ENCODE measurements at places on chromosomes 6 and 20.
A peak's percentile ranks its signal among the peaks of the same experiment; 100 is the strongest.

GRCh38 chr6:11473008-11473740, 64.4 kb upstream of the TMEM170B start:
- no peak for DNase-seq

DNA sequence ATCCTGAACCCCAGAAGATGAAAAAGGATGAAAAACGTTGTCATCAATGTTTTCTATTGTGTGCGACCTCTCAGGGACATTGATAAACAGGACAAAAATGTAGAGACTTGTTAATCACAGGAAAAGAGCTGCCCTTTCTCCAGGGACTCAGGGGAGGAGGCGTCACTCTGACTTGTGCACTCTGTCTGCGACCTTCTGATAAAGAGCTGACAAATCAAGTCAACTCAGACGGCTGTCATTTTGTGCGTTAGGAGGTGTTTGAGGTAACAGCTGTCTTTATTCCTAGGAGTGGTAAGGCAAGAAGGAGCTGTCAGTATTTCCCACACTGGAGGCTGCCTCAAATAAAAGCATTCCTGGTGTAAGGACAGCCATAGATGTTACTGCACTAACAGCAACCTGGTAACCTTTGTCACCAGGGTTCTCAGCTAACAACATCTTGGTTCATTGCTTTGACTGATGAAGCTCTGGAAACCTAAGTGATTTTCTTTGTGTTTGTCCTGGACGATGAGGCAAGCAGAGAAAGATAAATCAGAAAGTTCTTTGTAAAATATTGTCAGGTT, 38.6 kb upstream of the NXT1 start:
- DNase-seq, result no peak

DNA sequence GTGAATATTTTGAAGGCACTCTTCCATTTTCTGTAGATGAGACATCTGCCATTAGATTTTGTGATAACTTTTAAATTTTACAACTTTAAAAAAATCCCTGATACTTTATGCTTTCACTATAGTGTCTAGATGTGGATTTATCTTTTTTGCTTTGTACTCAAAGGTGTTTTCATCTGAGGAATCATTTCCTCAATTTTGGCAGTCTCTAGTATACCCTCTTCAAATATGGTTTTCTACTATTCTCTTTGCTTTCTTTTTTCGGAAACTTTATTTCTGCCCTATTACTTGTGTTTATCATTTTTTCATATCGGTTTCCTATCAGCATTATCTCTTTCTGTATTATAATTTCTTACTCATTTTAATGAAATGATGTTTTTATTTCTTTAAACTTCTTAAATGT, 62.2 kb downstream of the SLX4IP start:
- DNase-seq, result no peak

DNA sequence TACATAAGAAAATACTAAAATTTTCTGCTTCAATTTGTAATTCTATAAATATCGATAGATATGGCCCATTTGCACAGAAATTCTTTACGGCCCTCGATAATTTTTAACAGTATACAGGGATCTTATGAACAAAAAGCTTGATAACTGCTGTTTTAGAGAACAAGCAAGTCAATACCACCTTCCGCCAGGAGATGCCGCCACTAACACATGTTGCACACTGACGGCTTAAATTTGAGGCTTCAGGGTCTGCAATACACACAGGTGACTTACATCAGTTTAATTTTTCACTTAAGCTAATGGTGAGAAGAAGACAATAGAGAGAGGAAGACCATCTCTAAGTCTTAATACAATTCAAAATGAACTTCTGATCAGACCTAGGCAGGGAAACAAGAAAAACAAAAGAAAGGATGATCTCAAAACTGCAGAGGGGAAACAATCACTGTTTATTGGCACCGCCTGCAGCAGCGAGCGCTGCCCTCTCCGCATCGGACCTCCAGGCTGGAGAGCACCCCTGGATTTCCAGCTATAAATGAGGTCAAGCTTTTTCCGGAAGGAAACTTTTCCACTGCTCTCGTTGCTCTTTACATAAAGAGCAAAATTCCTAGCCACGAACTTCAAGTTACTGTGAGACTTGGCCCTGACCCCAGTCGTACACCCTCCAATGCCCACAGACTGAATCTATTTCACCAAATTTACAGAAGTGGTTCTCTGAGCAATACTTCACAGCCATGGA, 53.9 kb downstream of the OTOR start:
- peak; percentile 58 for DNase-seq

- DNase-seq, result no peak
Observed at GRCh38 chr6:41643899-41644269, 5.6 kb downstream of the MDFI start.

DNA sequence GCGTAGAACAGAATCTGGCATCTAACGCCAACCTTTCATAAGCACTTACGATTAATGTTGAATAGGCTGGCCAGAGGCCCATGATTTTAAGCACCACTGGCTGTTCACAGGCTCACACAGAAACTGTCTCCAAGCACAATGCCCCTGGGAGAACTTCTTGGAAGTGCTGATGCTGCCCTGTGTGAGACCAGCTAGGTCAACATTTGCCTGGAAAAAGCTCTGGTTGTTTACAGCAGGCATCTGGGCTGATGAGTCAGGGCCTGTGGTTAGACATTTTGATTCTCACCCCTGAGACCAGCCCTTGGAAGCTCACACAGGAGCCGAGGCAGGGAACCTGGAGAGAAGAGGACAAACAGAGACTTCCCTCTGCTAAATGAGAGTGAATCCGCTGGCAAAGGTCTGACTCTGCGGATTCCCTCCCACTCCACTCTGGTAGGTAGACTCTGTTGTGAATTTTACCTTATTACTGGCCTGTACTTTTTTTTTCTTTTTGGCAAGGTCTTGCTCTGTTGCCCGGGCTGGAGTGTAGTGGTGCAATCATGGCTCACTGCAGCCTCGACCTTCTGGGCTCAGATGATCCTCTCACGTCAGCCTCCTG, 6.8 kb upstream of the SULF2 start:
- DNase-seq, result no peak

- DNase-seq, result no peak
Observed at GRCh38 chr6:131134980-131135243, 355 bp upstream of the AKAP7 start.

- no peak for DNase-seq
Observed at GRCh38 chr20:39983655-39984054, 705.4 kb downstream of the MAFB start.

GRCh38 chr6:96834070-96834469, 3.2 kb downstream of the GPR63 start:
- no peak for DNase-seq

- DNase-seq, result no peak
Observed at GRCh38 chr6:71983131-71983530, 96.8 kb downstream of the RIMS1 start.

DNA sequence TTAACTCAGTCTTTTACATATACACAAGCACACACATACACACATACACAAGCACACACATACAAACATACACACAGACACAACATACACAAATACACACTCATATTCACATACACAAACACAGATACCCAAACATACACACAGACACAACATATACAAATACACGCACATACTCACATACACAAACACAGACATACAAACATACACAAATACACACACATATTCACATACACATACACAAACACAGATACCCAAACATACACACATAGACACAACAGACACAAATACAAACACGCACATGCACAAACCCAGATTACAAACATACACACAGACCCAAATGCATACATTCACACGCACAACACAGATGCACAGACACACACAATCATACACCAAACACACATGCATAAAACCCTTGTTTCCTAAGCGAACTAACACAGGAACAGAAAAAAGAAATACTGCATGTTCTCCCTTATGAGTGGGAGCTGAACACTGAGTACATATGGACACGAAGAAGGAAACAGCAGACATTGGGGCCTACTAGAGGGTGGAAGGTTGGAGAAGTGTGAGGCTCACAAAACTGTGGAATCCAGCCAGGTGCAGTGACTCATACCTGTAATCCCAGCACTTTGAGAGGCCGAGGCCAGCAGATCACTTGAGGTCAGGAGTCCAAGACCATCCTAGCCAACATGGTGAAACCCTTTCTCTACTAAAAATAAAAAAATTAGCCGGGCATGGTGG, 34.2 kb downstream of the PIM1 start:
- DNase-seq, result no peak

DNA sequence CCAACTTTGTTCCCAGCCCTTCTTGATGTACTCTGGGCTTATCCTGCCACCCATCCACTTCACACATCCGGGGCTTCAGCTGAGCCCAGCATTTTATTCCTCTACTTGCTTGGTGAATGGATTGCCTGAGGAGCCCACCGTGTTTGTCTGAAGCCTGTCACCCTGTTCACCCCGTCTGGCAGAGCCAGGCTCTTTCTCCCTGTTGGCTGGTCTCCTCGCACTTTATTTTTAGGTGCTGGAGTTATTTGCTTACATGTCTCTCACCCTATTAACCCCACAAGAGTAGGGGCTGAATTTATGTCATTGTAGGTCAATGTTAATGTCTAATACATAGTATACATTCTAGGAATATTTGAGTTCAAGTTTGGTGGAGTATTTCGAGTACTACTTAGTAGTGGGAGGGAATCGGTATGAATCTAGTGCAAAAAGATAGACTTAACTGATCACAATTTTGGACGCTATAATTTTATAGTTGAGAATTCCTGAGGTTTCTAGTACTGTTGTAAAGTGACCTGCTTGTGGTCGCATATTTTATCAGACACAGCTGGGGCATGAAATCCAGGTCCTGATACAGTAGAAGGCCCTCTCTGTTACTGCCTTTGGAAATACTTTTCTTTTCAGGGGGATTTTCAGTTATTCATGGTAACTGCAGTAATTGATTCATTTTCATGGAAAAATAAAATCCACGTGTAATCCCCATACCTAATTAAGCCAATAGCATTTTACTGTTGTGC, 10.8 kb downstream of the JARID2 start:
- no peak for DNase-seq

DNA sequence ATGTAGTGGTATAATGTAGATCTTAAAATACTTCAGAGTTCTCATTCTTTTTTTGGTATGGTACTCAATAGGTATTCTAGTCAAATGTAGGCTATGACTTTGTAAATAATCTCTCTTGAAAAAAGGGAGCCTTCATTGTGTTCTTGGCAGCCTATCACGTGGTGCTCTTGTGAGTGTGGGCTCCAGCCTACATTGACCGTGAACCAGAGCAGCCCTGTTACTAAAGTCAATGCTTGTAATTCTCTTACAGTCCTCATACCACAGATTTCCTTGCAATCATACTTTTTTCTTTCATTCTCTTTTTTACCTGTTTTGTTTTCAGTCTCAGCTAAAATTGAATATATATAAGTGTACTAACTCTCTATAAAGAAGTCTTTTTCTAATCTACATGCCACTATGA, 31.1 kb downstream of the ARID1B start:
- no peak for DNase-seq

- no peak for DNase-seq
Observed at GRCh38 chr6:84687431-84687830, 77.0 kb downstream of the TBX18 start.

DNA sequence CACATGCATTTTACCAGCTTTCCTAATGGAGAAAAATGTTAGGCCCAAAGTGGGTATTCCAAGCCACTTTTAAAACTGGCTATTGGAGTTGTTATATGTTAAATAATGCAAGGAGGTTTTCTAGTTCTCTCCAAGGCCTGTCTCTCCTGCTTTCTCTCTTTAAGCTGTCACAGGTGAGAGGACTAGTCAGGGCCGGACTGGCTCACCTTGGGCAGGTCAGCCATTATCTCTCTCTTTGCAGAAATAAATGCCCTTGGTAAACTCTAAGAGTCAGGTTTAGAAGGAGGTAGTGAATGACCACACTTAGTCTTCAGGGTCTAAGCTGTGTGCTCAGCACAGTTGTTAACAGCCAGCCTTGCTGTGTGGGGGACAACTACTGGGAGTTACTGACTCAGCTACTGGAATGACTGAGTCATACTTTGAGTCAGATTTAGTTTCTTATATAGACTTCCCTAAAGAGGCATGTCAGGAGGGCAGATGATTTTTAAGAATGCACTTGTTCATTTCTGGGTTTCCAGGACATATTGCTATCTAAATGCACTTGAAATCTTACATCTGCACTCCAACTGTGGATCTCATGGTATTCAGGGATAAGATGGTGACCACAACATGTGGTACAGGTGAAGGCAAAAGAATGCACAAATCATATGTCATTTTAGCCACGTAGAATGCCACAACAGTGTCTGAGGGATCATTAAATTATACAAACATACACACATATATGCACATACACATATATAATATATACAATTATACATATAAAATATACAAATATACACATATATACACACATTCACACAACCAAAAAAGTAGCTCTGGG, 719.4 kb downstream of the EPM2A start:
- DNase-seq, result peak; percentile 86

DNA sequence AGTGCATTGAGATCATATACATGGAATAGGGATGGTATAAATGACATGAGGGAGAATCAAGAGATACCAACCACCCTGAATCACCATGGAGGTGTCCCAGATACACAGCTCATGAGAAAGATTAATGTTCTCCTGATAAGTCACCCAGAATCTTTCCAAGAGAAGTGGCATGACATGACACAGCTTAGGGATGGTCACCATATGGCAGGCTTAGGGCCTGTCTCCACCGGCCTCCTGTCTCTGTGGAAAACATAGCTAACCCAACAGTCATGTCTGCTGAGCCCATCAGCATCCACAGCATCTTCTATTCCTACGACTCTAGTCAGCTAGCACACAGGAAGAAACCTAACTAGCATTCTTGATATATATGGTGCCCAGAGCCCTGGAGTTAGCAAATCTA, 133.3 kb downstream of the IPCEF1 start:
- DNase-seq, result no peak

GRCh38 chr20:45318386-45318939, 10.4 kb upstream of the MATN4 start:
- DNase-seq, result peak; percentile 24

DNA sequence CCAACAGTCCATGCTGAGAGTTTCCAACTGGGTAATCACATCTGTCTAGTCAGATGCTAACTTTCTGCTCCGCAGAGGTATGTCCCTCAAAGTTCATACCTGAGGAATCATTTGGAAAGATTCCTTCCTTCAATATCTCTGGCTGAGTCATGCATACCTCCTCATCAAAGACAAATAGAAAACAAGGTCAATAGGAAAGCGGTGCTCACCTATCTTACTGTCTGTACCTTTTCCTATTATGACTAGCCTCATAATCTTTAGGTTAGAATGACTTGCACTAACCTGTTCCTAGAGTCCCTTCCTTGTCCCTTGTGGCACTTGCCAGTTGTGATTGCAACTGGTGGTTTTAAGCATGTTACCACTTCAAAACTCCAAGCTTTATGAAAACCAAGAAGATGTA, 78.2 kb upstream of the PTPRK start:
- peak; percentile 55 for DNase-seq

- DNase-seq, result no peak
Observed at GRCh38 chr6:156949376-156949775, 172.2 kb downstream of the ARID1B start.

GRCh38 chr6:145022199-145022796, 713.0 kb downstream of the EPM2A start:
- DNase-seq, result peak; percentile 23

- DNase-seq, result no peak
Observed at GRCh38 chr6:25590986-25591385, 61.0 kb upstream of the SCGN start.

- DNase-seq, result no peak
Observed at GRCh38 chr6:96786336-96786735, 50.9 kb downstream of the GPR63 start.
